ENCODE measurements at places on chromosomes 12 and 14.

DNA sequence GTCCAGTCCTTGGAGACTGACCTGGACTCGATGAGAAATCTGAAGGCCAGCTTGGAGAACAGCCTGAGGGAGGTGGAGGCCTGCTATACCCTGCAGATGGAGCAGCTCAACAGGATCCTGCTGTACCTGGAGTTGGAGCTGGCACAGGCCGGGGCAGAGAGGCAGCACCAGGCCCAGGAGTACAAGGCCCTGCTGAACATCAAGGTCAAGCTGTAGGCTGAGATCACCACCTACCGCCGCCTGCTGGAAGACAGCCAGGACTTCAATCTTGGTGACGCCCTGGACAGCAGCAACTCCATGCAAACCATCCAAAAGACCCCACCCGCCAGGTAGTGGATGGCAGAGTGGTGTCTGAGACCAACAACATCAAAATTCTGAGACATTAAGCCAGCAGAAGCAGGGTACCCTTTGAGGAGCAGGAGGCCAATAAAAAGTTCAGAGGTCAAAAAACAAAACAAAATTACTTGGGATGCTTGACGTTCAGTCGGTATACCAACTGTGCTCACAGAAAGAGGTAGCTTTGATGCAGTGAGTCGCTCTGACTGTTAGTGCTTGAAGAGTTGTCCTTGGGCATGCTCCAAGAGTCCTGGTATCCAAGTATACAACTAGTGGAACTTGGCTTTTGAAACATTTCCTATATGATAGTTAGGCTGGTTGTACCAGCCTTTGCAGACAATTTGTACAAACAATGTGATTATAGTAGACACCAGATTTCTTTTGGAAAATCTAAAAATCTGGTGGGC, 4.8 kb downstream of the MED6 start:
- DNase-seq: no peak

- DNase-seq: no peak
Measured at GRCh38 chr12:104546575-104546974, 89.8 kb downstream of the CHST11 start.

- no peak for DNase-seq
Measured at GRCh38 chr12:7131502-7131866, 1.3 kb downstream of the CLSTN3 start.

DNA sequence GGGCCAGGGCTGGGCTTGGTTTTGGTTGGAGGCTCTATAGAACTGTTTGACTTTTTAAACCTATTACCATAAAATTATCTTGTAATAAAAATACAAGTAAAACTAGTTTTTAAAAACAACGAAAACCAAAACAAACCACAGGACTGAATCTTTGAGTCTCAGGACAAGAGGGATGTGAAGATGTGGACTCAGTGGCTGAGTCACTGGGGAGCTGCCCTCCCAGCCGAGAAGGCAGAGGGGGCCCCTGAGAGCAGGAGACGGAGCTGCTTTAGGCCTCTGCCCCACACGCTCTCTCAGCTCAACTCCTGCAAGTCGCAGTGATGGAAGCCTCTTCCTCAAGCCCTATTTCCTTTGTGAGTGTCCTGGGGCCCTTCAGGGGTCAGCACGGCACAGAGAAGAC, 59.0 kb downstream of the CDC42BPB start:
- no peak for DNase-seq

All from left cardiac atrium (tissue), 4 donors.